ENCODE measurements at places on chromosomes 7 and 10. TPM values are rescaled to one million over a fixed set of nuclear protein-coding genes. Genes with fewer than 3 reads are reported as not detected.

- DNase-seq, result no peak
Observed at GRCh38 chr10:114499630-114500190, 95.4 kb upstream of the AFAP1L2 start.

GRCh38 chr7:15571301-15571878, 9.6 kb upstream of the AGMO start:
- DNase-seq, result no peak

DNA sequence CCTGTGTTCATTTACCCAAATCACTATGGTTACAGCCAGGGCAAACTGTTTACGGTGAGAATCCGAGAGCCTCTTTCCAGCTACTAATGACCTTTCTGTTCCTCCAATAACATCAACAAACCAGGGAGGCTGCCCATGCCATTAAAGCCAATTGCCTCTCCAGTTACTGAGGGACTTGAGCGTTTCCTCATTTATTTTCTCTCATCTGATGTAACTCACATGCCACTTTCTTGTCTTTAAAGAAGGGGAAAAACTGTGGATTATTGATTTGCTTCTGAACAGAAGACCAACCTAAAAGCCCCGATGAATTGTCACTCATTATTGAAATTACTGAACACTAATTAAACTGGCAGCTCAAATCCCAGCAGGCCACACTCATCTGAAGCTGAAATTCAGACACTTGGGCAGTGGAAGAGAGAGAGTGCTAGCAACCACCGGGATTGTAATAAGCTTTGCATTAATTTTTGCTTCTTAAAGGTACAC, 595.8 kb upstream of the MKI67 start:
- no peak for DNase-seq

- DNase-seq, result peak; percentile 57
Observed at GRCh38 chr7:132394283-132395198, 181.7 kb downstream of the PLXNA4 start.

- no peak for DNase-seq
Observed at GRCh38 chr7:135774284-135774683, 25.7 kb upstream of the FAM180A start.

GRCh38 chr10:49183596-49184542, 4.3 kb downstream of the TMEM273 start:
- peak; percentile 62 for DNase-seq

LGI1 gene
- not detected for total RNA-seq

GRCh38 chr10:126090911-126091728, 194.8 kb downstream of the FANK1 start:
- no peak for DNase-seq

DNA sequence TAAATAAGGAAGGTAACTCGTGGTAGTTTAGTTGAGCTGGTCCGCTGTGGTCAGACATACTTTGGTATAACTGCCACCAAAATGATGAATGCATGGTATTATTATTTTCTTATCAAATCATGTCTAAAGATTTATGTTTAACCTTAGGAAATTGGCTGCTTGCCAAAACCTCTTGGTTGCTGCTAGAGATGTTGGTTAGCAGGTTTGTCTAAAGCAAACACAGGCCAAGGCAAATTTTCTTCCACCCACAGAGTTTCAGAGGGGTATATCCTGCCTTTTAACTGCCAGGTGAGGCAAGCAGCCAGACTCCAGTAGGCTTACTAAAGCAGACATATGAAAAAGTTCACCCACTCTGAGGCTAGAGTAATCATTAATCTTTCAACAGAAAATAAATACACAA, 101.4 kb downstream of the SEMA3E start:
- no peak for DNase-seq

DNA sequence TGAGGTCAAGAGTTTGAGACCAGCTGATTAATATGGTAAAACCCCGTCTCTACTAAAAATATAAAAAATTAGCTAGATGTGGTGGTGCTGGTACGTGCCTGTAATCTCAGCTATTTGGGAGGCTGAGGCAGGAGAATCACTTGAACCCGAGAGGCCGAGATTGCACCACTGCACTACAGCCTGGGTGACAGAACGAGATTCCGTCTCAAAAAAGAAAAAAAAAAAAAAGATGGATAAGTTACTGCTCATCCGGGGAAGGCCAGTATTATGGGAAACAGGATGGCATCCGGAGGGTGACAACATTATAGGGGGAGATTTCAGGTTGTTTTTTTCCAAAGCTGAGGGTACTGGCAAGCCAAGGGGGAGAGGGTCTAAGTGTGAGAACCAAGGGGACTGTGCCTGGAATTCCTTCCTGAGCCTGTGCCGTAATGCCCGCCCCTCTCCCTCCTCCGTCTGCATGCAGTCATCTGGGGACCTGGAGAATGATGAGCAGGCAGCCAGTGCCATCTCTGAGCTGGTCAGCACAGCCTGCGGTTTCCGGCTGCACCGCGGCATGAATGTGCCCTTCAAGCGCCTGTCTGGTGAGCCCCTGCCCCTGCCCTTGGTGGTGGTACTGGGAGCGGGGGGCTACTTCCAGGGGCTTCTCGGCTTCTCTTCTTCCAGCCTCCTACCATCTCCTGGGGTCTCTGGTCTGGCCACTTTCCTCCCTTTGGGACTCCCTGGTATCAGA, 4.4 kb downstream of the LAMTOR4 start:
- DNase-seq, result no peak

- no peak for DNase-seq
Observed at GRCh38 chr7:94650147-94651051, 5.5 kb downstream of the SGCE start.

LIPF gene
- not detected for total RNA-seq

TMEM176B gene
- total RNA-seq, result 44.9 TPM

DNA sequence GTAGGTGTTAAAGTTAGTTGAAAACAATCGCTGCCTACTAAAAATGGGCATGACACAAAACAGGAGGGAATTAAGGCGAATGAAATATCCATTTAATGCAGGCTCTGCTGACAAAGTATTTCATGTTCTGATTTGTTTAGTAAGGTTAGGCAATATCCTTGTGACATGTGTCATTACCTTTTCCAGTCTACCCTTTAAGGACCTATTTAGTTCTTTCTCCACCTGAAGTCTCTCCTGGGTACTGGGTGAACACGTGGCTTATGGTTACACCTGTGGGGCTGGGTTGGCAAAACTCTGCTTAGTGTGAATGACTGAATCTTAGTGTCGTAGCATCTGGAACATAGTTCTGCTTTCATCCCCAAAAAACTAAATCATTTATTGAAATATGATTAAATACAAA, 313.5 kb downstream of the CCDC3 start:
- no peak for DNase-seq

- no peak for DNase-seq
Observed at GRCh38 chr10:114764656-114765055, 56.9 kb upstream of the FHIP2A start.

ADIRF gene
- 33.0 TPM for total RNA-seq

ZNF800 gene
- total RNA-seq, result 26.3 TPM

RAPGEF5 gene
- 22.4 TPM for total RNA-seq

DNA sequence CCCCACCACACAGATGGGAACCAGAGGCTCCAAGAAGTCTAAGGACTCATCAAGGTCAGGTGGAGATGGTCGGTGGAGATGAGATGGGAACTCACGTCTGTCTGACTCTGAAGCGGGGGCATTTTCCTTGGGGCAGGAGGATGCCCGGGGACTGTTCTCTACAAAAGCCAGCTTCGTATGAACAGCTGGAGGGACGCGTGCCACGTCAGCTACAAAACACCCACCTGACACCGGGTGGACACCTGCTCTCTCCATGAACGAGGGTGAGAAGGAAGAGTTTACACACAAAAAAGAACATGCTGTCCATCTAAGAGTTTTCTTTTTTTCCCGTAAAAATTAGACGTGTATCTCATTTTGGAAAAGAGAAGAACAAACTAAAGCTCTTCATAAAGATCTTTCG, 47.7 kb downstream of the C10orf143 start:
- no peak for DNase-seq

ZNF853 gene
- 14.2 TPM for total RNA-seq

HKDC1 gene
- not detected for total RNA-seq

GRCh38 chr7:265192-265997, 24.6 kb upstream of the FOXL3 start:
- no peak for DNase-seq

DNA sequence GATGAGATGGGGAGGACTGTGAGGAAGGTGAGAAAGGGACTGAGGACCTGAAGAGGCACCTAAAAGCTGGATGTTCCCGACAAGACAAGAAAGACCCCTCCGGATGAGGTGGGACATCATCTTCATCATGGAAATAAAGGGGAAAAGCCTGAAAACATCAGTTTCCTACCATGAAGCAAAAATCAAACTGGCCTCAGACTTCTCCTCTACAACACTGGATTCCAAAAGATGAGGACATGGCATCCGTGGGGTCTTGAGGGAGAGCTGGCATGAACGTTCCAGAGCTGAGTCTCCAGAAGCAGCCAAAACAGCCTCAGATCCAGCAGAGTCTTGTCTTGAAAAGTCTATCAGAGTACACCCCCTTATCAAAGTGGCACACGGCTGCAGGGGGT, 44.5 kb downstream of the DIP2C start:
- DNase-seq, result peak; percentile 46

GRCh38 chr10:80281784-80282765, 7.4 kb downstream of the MAT1A start:
- DNase-seq, result peak; percentile 49

DNA sequence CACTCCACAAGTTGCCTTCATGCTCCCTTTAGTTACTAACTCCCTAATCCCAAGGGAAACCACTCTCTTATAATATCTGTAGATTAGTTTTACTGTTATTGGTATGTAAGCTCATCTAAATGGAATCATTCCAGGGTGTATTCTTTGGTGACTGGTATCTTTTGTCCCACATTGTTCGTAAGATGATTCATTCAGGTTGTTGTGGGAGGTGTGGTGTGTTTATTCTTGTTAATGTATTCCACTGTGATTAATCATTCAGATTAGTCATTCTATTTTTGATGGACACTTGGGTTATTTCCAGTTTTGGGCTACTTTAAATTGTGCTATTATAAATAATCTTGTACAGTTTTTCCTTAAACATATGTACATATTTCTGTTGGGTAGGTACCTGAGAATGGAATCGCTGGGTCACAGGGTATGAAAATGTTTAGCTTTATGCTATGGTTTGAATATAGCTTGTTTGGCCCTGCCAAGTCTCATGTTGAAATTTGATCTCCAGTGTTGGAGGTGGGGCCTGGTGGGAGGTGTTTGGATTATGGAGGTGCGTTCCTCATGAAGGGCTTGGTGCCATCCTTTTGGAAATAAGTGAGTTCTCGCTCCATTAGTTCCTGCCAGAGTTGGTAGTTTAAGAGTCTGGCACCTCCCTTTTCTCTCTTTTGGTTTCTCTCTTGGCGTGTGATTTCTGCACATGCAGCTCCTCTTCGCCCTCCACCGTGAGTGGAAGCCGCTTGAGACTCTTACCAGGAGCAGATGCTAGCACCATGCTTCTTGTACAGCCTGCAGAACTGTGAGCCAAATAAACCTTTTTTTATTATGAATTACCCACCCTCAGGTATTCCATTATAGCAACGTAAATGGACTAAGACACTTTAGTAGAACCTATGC, 13.8 kb downstream of the BTRC start:
- no peak for DNase-seq

DNA sequence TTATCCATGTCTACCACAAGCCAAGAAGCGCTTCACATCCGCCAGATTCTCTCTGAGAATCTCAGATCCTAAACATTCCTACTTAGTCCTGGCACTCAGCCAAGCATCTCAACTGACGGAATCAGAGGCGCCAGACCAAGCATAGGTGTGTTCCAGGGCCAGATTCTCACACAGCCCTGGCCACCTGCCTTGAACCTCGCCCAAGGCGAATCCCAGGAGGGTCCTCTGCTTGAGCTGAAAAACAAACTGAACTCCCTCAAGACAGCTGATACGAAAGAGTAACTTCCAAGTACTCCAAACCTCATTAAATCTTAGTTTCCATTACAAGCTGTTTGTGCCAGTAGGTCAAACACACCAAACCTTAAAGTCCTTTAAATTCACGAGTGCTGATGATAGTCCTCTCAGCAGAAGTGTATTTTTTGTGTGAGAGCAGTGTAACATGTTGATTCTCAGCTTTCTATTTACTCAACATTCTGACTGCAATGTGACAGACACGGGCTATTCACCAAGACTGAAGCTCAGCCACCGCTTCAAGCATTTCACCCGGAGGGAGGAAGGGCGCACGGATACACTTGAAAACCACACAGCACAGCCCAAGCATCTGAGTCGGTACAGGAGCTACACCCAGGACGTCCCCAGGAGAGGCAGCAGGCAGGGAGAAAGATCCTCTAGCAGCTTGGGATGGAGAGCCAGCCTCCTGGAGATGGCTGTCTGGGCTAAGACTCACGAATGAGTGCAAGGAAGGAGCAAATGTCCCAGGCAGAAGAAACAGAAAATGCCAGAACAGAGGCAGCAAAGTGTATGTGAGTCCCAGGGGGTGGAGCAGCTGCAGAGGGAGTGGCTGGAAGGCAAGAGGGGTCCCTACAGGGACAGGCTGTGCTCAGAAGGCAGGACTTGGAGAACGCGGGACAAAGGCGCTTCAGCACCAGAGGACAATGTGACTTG, 6.0 kb downstream of the PARD3 start:
- DNase-seq, result no peak

DNA sequence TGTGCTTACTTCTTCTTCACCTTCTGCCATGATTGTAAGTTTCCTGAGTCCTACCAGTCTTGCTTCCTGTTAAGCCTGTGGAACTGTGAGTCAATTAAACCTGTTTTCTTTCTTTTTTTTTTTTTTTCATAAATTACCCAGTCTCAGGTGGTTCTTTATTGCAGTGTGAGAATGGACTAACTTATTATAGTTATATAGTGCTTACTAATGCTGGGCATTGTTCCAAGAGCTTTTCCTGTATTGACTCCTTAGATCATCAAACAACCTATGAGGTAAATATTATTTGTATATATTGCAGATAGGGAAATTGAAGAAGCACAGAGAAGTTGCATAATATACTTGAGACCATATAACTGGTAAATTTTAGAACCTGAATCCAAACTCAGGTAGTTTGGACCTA, 98.1 kb downstream of the MBL2 start:
- no peak for DNase-seq

TMEM176A gene
- total RNA-seq, result 26.1 TPM

DNA2 gene
- total RNA-seq, result 3.5 TPM

- no peak for DNase-seq
Observed at GRCh38 chr10:96287392-96288105, 16.2 kb upstream of the BLNK start.

- DNase-seq, result no peak
Observed at GRCh38 chr7:134782121-134782623, 2.7 kb downstream of the CALD1 start.

TNRC18 gene
- total RNA-seq, result 40.5 TPM

DNA sequence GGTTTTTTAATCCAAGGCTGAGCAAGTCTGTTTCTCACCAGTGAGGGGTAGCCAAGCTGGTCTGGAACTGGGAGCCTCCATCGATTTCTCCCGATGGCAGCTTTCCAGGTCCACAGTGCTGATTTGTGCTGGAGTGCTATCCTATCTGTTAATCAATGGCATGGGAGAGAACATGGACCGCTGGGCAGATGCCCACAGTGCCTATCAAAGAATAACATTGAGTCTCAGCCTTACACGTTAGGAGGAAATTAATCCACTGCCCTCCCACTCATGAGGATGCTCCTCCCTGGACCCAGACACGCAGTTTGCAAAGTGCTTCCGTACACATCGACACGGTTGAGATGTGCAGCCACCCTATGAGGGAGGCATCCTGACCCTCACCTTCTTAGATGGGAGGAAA, 36.0 kb upstream of the CUX1 start:
- no peak for DNase-seq

- DNase-seq, result no peak
Observed at GRCh38 chr7:141722529-141722928, 14.4 kb downstream of the WEE2 start.

Data from cardiac septum (tissue), 1 donor.